IMR-90 (cell line): ENCODE measurements at places on chromosomes 1 and 21. TPM values are rescaled to one million over a fixed set of nuclear protein-coding genes. Genes with fewer than 3 reads are reported as not detected.

DNA sequence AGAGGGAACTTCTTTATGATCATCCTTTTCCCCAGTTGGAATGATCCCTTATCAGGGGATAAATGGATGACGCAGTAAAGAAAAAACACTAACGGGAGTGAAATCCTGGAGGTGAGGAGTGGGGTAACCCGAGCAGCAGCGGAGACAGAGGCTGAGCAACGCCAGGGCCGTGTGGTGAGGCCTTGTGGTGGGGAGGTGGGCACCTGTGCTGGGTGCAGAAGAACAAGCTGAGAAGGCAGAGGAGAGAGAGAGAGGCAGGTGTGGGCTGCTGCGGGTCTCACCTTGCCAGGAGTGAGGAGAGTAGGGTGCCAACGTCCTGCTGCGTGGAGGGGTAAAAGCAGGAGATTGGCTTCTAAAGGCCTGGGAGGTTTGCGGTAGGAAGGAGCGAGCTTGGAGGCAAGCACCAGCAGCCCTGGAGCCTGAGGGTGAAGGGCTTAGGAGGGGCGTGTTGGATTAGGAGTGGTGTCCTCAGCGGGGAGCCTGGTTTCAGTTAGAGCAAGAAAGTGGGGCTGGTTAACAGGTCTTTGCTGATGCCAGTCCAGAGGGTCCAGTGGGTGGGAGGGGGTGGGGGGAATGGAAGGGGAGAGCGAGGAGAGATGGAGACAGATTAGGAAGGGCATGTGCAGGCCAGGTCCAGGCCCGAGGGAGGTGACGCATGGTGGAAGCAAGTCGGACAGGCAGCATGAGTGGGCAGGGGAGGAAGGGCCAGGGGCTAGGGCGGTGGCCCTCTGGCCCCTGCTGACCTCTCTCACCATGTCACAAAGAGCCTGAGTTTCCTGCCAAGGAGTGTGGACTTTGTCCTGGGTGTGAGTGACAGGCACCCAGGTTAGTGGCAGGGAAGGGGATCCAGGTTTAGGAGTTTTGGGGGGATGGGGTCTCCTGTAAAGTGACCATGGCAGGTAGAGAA lies 36.7 kb upstream of the LHX4 start:
- no peak for DNase-seq

DNA sequence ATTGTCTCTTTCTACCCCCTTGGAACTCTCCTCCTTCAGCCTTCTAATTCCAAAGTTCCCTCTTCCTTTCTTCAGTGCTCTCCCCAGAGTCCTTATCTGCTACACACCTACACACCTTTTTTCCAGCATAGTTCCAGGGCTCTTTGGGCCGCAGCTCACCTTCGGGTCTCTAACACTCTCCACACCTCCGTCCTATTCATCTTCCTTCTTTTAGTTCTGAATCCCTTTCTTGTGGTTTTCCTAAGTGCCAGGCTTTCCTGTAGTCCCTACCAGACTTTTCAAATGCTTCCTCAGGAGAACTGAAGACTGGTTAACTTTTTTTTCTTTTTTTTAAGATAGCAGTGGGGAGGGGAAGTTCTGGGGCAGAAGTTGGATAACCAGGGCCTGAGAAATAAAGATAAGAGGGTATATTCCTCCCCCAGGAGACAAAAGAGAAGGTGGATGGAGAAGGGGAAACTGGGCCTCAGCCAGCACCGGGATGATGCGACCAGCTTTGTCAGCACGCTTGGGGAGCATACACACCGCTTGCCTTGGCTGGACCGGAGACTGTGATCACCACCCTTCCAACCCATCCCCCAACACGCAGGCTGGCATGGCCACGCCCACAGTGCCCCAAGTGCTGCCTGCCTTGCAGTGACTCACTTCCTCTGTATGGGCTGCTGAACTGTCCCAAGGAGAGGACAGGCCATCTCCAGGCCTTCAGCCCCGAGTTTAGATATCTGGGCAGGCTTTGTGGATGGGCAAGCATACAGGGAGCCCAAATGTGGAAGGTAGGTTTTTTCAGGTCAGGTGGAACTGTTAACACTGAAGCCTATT lies 2.5 kb upstream of the CERS2 start:
- DNase-seq = no peak

GRCh38 chr1:81731989-81732388 lies 68.7 kb upstream of the ADGRL2 start:
- DNase-seq = no peak

DNA sequence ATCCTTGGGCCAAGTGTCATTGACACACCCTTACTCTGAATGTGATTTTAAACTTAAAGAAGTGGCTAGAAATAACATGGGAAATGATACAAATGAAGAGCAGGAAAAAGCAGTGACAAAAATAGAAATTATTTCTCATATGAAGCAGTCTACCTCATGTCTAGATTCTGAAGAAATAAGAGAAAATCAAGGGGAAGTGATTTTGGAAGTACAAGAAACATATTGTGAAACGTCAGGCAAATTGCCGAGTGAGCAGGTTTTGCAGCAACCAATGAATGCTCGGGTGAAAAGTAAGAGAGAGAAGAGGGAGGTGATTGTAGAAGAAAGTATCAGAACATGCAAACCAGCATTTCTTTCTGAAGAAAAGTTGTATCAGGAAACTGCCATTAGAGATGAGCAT lies 130.7 kb downstream of the MACF1 start:
- DNase-seq = no peak

DNA sequence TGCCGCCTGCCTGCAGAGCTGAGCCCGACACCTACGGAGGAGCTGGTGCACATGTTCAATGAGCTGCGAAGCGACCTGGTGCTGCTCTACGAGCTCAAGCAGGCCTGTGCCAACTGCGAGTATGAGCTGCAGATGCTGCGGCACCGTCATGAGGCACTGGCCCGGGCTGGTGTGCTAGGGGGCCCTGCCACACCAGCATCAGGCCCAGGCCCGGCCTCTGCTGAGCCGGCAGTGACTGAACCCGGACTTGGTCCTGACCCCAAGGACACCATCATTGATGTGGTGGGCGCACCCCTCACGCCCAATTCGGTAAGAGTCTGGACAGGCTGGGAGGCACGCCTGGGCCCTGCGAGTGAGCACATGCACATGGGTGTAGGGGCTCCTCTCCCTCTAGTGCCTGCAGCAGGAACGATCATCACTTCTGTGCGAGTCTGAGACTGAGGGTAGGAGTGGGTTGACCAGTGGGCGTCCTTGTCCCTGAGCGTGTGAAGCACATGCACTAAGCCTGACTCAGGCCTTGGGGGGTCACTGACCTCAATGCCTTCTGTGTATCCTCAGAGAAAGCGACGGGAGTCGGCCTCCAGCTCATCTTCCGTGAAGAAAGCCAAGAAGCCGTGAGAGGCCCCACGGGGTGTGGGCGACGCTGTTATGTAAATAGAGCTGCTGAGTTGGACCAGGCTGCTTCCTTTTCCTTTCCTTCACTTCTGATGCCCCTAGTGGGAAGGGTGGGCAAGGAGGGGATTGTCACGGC lies 6.9 kb downstream of the DMAP1 start:
- peak; percentile 89 for DNase-seq

SIM2 gene
- total RNA-seq = 1.9 and 2.2 TPM in 2 replicates

GRCh38 chr1:37915476-37916093 lies 31.3 kb downstream of the INPP5B start:
- no peak for DNase-seq

DNA sequence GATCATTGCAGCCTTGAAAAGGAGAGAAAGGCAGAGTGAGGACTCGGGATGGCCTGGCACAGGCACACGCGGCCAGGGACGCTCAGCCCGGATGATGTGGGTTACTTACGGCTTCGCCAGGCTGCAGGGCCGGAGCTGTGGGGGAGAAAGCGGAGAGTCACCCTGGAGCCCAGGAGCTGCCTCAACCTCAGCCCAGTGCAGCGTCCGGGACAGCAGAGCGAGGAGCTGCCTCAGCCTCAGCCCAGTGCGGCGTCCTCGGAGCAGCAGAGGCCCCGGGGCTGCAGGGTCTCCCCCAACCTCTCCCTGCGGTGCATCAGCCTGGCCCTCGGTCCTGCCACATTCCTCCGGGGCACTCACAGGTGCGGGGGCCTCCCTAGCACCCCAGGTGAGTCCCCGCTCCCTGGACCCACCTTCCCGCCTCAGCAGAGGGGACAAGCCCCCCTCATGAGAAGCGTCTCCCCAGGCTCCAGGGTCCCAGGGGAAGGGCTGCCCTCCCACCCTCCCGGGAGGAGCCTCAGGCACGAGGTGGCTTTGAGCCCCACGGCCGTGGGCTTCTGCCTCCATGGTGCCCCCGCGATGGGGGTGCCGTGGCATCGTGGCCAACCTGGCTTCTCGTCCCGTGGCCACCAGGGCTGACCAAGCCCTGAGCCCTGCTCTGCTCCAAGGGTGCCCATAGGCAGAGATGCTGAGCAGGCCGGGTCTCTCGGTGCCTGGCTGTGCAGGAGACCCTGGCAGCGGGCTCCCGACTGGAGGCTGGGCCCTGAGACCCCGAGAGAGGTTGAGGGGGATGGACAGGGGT lies 10.5 kb upstream of the RNF223 start:
- no peak for DNase-seq

DNA sequence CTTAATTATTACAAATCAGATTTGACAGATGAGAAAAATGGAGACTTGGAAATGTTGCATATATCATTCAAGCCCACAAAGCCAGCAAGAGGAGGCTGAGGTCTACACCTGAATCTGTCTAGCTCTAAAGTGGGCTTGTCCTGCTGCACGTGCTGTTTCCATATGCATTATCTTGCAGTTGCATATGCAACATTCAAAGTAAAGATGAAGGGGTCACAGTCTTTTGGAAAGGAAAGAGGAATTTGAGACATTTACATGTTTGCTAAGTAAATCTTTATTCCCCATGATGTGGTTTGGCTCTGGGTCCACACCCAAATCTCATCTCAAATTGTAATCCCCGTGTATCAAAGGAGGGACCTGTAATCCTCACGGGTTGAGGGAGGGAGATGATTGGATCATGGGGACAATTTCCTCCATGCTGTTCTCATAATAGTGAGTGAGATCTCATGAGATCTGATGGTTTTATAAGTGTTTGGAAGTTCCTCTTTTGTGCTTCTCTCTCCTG lies 98.3 kb downstream of the BACH1 start:
- no peak for DNase-seq

DNA sequence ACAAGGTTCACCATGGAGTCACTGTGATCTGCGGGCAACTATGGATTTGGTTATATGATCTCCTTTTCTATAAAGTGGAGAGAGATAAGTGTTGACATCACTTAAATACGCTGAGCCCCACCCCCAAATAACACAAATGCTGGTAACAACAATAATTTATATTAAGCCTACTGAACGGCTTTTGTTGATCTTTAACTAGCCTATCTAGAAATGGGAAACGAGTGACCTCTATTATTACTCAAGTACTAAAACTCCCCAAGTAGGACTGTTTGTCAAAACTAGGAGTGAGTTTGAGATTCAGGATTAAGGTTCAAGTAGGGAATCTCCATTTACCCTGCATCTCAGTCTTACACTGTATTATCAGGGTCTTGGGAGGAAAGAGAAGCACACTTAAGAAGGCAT lies 52.2 kb downstream of the MAP3K7CL start:
- DNase-seq = peak; percentile 36

CTSE gene
- total RNA-seq = not detected in 2 replicates

DNA sequence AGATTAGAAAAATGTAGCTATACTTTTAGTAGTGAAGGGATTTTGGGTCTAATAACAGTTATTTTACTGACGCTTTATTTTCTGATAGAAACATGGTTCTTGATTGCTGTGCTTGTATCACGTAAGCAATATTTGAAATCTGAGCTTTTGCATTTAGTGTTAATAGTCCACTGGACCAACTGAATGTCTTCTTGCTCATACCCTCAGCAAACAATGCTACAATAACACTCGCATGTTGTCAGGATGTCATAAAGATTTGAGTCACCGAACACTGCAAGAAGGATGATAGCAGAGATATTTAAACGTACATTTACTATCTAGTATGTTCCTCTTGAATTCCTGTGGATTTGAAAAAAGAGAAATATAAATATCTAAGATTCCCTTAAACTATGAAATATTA lies 7.5 kb downstream of the DYRK1A start:
- DNase-seq = peak; percentile 72

ATAD3B gene
- 13.8 and 28.6 TPM in 2 replicates for total RNA-seq

DNA sequence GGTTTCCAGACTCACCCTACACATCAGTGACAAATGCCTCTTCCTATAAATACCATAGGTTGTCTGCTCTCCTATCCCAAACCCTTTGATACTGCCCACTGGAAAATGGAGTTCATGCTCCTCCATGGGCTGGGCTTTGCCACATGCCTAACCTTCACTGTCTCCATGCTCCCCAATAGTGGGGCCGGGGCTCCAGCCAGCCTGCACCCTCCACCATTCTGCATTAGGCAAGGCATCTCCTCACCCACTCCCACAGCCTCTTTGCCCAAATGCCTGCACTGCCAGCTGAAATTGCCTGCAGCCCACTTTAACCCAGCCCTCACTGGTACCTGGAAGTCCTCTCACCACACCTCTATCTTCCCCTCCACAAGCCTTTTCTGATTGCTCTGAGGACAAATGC lies 18.2 kb upstream of the MPZL1 start:
- DNase-seq = no peak

NBPF1 gene
- 25.3 and 28.3 TPM in 2 replicates for total RNA-seq

- no peak for DNase-seq
These were observed 2.9 kb upstream of the PRAMEF12 start for GRCh38 chr1:12770620-12771019.

PLK3 gene
- total RNA-seq = 15.3 and 15.8 TPM in 2 replicates

GRCh38 chr1:211335522-211336157 lies 9.0 kb downstream of the TRAF5 start:
- DNase-seq = no peak

DNA sequence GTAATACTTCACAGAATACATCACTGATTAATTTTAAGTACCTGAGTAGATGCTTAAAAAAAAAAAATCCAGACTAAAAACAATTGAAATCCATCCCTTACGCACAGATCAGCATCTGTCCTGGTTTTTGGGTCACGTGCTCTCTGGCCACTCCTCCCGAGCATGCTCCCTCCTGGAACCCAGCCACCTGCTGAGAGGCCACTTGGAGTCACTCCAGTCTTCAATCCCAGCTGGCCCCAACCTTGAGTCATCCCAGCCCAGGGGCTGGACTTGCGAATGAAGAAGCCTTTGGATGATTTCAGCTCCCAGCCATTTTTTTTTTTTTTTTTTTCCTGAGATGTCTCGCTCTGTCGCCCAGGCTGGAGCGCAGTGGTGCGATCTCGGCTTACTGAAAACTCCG lies 8.9 kb downstream of the MAP1LC3C start:
- DNase-seq = peak; percentile 82

FTCD gene
- not detected in 2 replicates for total RNA-seq

NTMT2 gene
- total RNA-seq = not detected in 2 replicates

MAPKAPK2 gene
- 50.8 and 56.5 TPM in 2 replicates for total RNA-seq

DNA sequence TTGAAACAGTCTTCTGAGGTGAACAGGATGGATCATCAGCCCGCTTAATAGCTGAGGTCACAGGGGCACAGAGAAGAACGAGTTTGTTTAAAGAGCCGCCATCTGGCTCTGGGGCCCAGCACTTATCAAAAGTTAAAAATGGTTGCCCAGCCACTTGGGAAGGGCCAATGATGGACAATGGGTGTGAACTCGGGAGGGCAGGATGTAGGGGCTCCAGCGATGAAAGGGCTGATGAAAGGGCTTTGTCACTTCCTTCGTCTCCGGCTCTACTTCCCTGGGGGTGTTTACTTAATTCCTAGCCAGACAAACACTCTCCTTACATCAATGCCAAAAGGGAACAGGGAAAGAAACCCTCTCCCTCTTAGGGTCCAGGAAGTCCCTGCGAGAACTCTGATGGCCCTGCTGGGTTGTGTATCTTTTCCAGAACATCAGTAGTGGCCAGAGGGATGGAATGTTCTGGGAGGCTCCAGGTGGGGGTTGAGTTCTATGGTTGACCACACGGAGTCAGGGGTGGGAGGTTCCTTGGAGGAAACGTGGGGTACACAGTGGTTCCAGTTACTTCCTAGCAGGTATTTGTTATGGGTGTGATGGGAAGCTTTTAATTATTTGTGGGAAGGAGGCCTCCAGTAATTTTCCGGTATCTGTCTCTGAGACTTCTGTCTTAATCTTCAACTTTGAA lies 9.0 kb upstream of the ABCG1 start:
- DNase-seq = no peak
